ENCODE measurements at places on chromosomes 12 and 14.

DNA sequence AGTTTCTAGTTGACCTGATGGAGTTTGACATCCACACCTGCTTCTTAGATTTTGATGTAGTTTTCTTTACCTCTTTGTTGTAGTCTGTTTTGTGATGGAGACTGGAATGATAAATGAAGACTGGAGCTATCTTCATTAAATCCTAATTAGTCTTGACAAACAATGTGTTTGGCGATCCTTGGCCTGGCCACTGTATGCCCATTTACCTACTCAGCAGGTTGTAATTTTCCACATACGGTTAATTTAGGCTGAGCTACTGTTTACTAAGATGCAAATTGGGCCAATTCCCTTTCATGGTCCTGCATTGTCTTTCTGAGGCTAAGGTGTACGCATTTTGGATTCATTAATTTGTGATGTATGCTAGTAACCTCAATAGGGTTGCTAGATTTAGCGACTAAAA is at the start of gene TAS2R7:
Gene TAS2R7, minus strand, starts transcription at position 41 of the 400 bp plus-strand sequence. CDS start 57 bp downstream, outside the sequence.
- DNase-seq = no peak

GRCh38 chr12:19382111-19382526 is 57.2 kb upstream of the AEBP2 start:
- no peak for DNase-seq

- DNase-seq = no peak
Measured at GRCh38 chr12:11801643-11802042, 152.2 kb downstream of the ETV6 start.

- DNase-seq = no peak
Measured at GRCh38 chr14:88013750-88014349, 8.9 kb downstream of the GPR65 start.

DNA sequence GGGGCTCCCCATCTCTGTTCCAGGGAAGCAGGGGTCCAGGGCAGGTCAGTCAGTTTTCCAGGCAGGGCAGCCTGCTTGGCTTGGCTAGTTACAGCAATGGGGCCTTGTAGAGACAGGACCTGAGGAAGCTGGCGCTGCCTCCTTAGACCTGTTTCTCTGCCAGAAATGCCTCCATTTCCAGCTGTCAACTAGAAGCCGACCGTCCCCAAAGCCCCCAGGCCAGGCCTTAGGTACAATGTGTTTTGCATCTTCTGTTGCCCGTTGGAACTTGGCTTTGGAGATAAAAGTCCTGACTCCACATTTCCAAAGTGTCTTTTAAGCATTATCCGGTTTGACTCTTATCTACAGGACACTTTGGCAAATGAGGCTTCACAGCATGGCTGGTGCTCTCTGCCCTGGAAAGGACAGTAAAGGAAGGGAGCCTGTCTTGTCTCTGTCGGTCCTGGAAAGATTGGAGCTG is 42.6 kb downstream of the KRT80 start:
- DNase-seq = no peak

GRCh38 chr12:77345336-77345735 is 280.0 kb upstream of the E2F7 start:
- no peak for DNase-seq

DNA sequence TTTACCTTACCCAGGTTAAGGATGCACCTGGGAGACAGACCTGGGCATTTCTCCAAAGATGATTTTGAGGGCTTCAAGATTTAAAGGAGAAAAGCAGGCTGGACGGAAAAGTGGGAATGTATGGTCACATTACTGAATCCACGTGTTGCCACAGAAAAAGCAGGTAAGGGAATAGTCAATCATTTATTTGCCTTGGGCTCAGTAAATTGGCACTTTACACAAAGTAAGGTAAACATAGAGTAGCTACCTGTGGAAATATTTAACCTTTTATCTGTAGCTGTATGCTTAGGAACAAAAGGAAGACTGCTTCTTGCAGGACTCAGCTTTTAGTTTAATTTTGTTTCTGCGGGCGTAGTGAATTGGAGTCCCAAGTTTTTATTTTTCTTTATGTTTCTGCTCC is 153.3 kb downstream of the SLCO1B3 start:
- no peak for DNase-seq

DNA sequence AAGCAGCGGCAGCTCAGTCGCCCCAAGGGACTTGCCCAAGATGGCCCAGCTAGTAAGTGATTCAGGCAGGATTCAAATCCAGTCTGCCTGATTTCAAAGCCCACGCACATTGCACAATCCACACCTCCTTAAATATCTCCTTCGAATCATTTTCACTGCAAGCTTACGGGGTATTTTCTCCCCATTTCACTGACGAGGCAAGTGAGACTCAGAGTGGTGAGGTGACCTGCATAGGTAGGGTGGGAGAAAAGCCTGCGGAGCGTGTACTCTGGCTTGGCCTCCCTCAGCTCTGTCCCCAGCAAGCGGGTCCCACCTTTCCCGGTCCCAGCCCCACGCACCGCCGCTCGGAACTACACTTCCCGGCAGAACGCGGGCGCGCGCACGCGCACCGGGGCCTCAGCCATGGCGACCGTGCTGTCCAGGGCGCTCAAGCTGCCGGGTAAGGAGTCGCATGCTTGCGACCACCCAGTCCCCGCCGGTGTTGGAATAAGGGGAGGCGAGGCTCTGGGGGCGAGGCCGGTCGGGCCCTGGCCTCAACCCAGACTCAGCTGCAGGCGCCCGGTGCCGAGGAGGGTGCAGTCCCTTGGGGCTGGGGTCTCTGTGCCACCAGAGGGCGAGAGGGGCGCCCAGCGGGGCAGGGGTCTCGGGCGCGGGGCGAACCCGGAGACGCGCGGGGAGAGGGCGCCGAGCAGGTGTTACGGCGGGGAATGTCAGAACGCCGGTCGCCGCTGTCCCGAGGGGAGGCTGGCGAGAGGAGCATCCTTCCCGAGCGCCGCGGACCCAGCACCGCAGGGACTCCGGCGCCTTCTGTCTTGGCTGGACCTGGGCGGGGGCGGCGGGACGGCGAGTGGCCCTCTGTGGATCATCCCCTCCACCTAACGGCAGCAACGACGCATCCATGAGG is at the start of gene FAM234B:
Gene FAM234B, plus strand, starts transcription at position 380 of the 904 bp plus-strand sequence. Its CDS starts 23 bp downstream, at position 403.
- DNase-seq = no peak

DNA sequence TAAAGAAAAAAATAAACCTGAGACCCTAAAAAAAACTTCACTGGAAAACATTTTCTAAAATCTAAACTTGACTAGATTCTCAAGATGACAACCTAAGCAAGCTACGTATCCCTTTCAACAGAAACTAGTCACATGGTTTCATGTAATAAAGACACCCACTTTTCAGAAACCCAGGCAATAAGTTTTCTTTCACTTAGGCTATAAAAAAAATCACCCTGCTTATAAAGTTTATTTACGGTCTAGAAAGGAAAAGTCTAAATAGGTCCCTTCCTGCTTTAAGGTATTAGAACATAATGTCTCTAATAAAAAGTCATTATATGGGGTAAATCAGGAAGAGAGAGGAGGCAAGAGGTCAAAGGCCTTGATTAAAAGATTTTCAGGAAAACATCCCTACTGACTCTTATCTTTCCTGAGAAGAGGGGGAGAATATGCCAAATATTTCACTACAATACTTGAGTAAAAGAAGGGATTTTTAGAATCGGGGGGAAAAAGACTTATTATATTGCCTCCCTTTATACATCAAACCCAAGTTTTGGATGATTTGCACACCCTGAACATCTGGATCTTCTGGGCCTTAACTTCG is 9.5 kb downstream of the CLIP1 start:
- DNase-seq = no peak

DNA sequence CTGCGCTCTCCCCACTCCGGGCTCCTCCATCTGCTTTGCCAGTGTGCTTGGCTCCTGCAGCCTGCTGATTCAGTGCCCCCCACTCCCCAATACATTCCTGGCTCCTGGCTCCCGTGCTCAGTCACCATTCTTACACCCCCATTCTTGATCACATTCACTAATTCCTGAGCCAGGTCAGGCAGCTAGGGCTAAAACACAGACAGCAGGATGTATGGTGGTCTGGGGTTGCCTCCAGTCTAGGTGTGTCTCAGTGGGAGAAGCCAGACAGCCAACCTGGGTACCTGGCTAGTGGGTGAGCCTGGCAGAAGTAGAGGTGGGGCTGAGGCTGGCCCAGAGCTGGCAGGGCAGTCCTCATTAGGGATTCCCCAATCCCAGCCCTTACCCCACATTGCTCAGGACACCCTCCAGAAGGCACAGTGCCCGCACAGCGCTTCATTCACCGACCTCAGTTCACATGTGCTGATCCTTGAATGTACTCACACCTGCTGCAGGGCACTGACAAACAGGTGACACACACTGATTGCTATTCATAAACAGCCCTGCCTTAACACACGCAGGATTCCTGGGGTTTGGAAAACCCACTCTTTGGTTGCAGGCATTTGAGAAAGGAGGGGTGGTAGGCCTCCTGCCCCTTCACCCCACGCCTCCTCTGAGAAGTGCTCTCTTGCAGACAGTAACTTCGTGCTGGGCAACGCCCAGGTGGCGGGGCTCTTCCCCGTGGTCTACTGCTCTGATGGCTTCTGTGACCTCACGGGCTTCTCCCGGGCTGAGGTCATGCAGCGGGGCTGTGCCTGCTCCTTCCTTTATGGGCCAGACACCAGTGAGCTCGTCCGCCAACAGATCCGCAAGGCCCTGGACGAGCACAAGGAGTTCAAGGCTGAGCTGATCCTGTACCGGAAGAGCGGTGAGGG is 1.7 kb downstream of the KCNH3 start:
- DNase-seq = no peak

- no peak for DNase-seq
Measured at GRCh38 chr14:83733670-83734069, 1796.3 kb upstream of the FLRT2 start.

DNA sequence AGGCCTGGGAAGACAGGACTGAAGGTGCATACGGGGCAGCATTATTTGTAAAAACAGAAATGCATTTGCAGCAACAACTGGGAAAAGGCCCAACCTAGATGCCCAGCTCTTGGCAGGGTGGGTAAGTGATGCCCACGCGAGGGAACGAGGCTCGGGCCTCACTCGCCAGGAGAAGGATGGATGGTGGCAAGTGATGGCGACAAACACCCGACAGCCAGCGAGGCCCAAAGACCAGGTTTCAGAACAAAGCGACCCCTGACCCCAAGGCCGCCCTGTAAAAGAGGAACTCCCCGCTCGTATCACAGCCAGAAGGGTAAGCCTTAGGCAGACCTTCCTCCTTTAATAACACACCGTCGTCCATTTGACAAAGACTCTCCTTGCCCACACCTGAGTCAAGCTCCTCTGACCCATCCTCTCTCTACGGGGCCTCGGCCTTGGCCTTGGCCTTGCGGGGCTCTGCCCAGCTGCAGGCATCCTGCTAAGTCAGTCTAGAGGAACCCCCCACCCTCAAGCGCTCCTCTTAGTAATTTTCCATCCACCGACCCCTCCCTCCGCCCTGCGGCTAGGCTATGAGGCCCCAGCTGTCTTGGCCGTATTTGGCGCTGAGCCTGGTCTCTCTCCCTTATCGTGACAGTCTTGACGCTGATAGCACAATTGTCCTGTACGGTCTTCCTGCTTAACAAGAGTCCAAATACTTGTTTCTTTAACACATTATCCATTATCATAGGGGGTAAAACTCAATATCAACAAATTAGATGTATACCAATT is 80.2 kb downstream of the NCOR2 start:
- DNase-seq = no peak

GRCh38 chr12:110928700-110929099 is 8.3 kb upstream of the MYL2 start:
- DNase-seq = no peak

GRCh38 chr12:91009319-91009950 is 4.7 kb upstream of the EPYC start:
- DNase-seq = no peak

- DNase-seq = no peak
Measured at GRCh38 chr14:29722831-29723230, 204.8 kb downstream of the PRKD1 start.

GRCh38 chr12:65152596-65152995 is 16.8 kb upstream of the LEMD3 start:
- no peak for DNase-seq

- DNase-seq = no peak
Measured at GRCh38 chr14:101507836-101508150, 53.5 kb upstream of the DIO3 start.

DNA sequence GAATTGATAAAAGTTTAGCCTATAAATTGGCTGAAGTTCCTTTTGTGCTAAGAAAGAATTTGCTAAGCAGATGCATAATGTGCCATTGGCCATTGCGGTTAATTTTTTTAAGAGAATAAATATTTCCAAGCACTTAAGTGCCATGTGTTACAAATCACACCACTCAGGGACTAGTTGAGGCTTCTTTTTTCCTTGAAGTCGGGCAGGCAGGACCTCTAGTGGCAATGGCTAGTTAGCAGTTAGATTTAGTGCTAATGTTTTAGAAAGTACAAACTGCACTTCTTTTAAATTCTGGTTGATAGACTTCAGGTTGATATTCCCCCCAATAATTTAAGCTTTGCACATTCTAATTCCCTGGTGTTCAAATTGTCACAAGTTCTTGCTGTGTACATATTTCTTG is 294.3 kb downstream of the APAF1 start:
- no peak for DNase-seq

DNA sequence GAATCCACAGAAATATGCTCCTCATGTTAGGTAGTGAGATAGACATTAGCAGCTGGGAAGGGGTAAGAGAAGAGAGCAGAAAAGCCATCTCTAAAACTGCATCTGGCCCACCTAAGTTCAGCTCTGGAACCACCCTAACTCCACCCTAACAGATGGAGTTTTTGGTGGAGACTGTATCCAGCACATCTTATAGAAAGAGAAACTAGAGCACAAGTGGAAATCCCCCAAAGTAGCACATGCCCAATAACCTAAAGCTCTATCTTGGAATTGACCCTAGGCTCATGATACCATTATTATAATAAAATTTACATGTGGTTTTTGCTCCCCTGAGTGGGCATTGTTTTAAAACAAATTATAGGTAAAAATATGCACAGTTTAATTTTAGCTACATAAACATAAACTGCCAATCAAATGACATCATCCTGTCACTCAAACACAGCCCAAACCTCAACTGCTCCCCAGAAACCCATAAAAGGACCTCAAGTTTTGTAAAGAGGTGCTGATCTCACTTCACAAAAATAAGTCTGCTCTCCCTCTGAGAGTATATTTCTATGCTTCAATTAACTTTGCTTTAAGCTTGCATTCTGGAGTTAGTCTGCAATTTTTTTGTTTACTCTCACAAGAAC is 206.4 kb downstream of the PIK3C2G start:
- no peak for DNase-seq

- DNase-seq = no peak
Measured at GRCh38 chr14:59787045-59787674, 83.4 kb downstream of the RTN1 start.

- no peak for DNase-seq
Measured at GRCh38 chr14:21268617-21269251, 508 bp downstream of the HNRNPC start.

- DNase-seq = no peak
Measured at GRCh38 chr12:107057071-107057834, 36.1 kb downstream of the CRY1 start.

GRCh38 chr14:45373877-45374276 is 120.9 kb upstream of the MIS18BP1 start:
- no peak for DNase-seq

DNA sequence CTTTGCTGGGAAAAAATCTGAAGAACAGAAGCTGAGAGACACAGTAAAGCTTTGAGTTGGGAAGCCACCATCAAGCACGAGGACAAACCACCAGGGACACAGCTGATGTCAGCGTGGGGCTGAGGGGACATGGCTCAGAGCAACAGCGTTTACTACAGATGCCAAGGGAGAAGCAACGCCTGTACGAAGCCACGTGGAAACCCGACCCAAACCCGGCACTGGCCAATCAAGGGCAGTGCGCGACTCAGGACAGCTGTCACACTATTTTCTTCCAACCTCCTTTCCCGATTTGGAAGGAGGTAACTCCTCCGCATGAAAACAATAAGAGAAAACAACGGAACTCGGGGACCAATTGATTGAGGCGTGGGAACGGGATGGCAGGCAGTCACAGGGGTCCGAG is 20.2 kb upstream of the CHGA start:
- no peak for DNase-seq

All from esophagus squamous epithelium (tissue), 5 donors.